ENCODE measurements at places on chromosomes 4 and X.

DNA sequence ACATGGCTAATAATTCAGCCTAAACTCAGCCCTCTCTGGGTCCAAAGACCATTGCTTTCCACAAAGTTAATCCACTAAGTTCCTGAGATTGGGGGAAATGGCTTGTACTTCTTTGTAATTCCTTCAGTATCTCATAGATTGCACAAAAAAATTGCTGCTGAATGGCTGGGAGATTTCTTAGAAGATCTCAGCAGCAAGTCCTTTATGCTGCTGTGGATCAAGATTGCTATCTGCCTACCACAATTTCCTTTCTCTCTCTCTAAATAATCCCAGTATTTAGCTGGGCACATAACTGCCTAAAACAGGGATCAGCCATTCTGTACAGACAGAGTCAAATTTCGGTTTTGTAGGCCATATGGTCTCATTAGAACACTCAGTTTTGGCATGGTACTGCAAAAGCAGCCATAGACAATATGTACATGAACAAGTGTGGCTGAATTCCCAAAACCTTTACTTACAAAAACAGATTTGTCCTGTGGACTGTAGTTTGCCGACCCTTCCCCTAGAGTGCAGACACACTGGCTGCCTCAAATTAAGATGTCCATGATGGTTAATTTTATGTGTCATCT, 18.5 kb upstream of the HOPX start:
- DNase-seq = no peak

DNA sequence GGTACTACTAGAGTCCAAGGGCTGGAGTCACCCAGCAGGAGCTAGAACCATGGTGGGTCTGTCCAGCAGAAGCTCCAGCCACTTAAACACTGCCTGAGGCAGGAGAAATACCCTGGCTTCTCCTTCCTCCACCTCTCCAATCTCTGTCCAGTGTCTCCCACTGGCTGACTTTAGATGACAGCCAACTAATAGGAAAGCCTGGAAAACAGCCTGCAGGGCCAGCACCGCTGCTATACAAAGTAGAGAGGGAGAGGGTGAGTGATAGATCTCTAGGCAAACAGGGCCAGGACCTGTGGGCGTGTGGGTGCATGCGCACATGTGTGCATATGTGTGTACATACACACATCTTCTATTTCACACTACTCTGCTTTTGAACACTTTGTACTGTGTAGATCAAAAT, 56.5 kb upstream of the ATP8A1 start:
- DNase-seq = no peak

- DNase-seq = no peak
Measured at GRCh38 chrX:122440832-122441231, 743.2 kb upstream of the GRIA3 start.

GRCh38 chrX:47776292-47777006, 60.3 kb upstream of the ZNF81 start:
- no peak for DNase-seq

DNA sequence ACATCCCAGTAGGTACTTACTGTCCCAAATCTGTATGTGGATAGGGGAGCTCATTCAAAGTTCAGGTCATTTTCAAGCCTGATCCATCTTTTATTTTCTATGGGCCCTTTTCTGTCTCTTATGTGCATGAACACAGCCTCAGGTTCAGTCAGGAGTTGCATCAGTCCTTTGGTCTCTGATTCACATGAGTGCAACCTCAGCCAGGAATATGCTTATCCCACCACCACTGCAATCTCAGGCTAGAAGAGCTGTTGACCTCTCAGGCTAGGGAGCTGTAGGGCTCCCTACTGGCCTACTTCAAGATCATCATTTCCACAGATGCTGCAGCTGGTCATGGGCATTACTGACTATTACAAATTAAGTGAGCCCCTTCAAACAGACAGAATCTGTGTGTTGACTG, 27.2 kb downstream of the AASDH start:
- no peak for DNase-seq

- DNase-seq = no peak
Measured at GRCh38 chr4:38870098-38870808, 2.6 kb downstream of the FAM114A1 start.

DNA sequence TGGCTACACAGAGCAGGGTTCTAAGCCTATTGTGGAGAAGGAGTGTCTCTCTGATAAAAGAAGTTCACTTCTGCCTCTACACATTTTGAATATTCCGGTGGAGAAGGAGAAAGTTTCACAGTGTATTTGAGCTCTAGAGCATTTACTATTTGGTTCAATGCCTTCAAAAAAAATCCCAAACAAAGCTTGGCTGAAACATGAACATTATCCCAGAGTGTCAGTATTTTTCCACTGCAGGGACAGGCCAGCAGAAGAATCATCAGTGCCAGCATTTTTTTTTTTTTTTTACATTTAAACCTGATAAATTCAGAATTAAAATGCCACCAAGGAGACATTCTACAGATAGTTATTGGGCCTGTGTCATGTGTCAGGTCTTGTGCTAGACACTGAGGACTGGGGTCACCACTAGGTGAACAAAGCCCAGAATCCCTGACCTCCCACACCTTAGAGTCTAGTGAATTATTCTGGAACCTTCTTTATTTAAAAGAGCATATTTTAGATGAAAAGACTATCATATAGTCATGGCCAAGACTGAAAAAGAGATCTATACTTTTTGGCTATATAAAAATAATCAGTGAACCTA, 48.0 kb upstream of the NAP1L5 start:
- DNase-seq = no peak

DNA sequence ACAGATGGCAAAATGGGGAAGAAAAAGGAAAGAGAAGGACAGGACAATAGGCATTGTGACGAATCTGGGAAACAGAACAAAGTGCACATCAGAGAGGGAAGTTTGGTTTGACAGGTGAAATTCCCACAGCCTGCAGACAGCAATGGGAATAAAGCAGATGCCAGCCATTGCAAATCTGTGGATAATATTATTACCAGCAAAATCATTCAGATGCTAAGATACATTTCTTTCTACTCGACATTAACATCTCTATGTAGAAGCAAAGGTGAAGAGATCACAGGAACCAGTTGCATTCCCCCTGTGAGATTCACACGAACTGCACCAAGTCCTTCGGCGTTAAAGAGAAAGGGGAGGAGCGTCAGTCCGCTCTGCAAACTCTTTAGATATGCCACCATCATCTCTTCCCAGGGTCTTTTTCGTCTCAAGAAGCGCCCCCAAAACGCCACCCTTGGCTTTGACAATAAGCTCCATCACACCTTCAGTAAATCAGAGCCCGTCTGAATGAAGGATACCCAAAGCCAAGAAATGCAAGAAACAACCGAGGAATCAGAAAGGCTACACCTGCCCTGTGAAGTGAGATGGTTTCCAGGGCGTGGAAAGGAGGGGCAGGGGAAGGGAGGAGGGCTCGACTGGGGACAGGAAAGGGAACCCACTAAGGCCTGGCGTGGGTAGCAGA, 1.9 kb downstream of the NEUROG2 start:
- no peak for DNase-seq

DNA sequence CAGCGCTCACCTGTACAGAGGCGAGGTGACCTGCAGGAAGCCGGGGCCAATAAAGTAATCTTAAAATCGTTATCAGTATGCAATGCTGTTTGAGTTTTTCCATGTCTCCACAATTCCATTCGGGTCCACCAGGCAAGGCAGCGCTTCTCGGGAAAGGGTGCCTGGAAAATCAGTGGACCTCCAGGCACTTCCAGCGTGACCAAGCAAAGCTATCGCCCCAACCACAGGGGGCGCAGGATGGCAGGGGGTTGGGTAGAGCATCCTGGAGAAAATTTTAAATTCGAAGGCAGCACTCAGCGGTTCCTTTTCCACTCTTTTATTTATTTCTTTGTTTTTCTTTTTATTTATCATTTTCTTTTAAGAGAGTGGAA, 5.4 kb upstream of the SOX3 start:
- no peak for DNase-seq

GRCh38 chr4:99404595-99405287, 30.4 kb downstream of the ADH7 start:
- no peak for DNase-seq

GRCh38 chrX:47112316-47112954, 32.1 kb downstream of the NDUFB11 start:
- no peak for DNase-seq

- no peak for DNase-seq
Measured at GRCh38 chr4:47553329-47554125, 68.5 kb downstream of the ATP10D start.

GRCh38 chr4:6017800-6018199, 431 bp downstream of the C4orf50 start:
- DNase-seq = no peak

- DNase-seq = no peak
Measured at GRCh38 chr4:162645381-162645780, 481.6 kb upstream of the FSTL5 start.

GRCh38 chr4:157184300-157184699, 36.2 kb upstream of the GRIA2 start:
- DNase-seq = no peak

- no peak for DNase-seq
Measured at GRCh38 chr4:167196344-167197012, 37.8 kb downstream of the SPOCK3 start.
